ENCODE measurements at places on chromosomes 3 and 15.

- DNase-seq: no peak
Observed at GRCh38 chr3:129633751-129634481, 27.4 kb upstream of the PLXND1 start.

GRCh38 chr15:75420698-75421097 lies 30.8 kb downstream of the SIN3A start:
- DNase-seq: no peak

DNA sequence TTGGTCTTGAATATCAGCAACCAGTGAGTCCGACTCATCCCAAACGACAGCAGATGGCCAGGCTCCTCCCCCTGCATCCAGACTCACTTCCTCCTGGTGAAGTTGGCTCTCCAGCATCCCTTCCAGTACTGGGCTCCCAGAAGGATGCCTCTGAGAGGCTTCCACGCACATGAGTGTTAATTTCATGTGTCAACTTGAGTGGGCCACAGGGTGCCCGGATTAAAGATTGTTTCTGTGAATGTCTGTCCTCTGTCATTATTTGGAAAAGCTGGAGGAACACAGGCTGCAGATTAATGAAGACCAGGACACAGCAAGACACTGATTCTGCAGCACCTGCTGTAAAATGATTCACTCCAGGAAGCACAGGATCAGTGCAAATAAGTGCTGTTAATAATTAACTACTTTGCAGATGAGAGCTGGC lies 99.8 kb downstream of the ATP10A start:
- DNase-seq: no peak

DNA sequence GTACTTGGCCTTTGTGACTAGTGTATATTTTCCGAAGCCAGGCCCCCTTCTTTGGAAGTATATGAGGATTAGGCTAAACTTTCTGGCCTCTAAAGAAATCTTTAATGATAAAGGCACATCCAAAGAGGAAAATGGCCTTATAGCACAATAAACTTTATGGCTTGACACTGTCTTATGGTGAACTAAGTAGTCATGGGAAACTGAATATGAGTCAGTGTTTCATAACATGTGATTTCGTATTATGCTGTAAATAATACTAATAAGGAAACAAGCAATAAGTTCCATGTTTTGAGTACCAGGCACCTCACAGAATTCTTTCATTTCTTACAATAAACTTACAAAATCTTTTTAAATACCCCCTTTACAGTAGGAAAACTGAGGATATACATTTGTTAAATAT lies 8.2 kb downstream of the ZPLD1 start:
- no peak for DNase-seq

- no peak for DNase-seq
Observed at GRCh38 chr15:35327789-35328188, 218.2 kb downstream of the DPH6 start.
